ENCODE measurements at places on chromosomes 1 and 21.

DNA sequence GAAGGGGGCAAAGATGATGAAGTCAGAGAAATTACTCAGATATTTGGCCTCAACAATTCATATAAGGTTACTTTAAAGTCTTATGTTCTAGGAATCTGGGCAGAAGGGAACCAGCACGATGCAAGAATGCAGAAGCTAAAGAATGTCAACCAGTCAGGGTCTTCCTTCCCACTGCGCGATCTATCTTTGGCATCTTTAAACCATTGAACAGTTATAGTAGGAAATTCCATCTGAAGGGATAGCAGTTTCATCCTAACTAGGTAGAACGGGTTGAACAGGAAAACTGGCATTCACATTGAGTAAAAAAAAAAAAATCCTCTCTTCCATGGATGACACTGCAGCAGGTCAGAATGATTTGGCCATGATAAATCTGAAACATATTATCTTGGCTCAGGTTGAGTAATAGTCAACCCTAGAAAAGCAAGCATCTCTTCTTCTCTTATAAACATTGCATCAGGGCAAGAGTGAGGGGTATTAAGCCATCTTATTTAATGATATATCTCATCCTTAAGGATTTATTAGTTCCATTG is 6.3 kb downstream of the CRCT1 start:
- DNase-seq: no peak

- DNase-seq: no peak
Observed at GRCh38 chr1:26315874-26316850, 1.6 kb upstream of the CD52 start.

DNA sequence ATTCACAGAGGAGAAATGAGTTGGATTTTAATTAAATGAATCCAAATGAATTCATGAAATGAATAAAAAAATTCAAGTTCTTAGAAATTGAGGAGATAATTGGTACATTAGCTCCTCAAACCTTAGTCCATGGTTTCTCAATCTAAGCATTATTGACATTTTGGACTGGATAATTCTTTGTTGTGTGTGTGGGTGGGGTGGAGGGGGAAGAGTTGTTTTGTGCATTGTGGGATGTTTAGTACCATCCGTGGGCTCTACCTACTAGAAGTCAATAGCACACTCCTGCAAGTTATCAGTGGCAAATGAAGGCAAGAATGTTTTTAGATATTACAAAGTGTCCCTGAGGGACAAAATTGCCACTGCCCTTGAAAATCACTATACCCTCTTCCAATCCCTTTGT is 431.9 kb downstream of the PLPP3 start:
- no peak for DNase-seq

DNA sequence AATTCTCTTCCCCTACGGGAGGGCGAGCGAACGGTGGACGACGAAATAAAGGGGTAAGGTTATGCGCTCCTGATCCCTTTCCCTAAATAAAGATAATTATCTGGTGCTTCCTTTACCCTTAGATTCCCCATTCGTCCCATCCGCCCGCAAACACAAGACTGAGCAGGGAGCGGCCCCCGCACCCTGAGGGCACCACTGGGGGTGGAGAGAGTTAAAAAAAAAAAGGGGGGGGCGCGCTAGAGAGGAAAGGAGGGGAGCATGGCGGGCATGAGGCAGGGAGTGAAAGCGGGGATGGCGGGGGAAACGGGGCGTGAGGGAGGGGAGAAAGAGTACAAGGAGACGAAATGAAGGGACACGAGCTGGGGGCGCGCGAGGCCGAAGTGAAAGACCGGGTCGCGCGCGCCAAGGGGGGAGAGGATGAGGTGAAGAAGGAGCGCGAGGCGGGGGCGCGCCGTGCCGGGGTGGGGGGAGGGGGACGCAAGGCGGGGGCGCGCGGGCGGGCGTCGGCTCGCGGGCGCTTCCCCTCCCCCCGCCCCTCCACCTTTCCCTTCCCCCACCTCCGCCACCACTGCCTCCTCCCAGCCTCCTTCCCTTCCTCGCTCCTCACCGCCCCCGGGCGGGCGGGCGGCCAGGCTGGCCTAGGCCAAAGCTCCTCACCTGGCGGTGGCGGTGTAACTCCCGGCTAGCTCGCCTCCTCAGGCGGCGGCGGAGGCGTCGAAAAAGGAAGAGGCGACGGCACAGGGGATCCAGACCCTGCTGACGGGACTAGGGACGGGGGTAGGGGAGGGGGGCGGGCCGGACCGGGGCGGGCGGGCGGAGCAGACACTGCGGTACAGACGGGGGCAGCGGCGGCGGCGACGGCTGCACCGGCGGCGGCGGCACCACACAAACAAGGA is 448 bp downstream of the GATAD2B start:
- DNase-seq: no peak

GRCh38 chr1:237145379-237146135 is 103.6 kb downstream of the RYR2 start:
- DNase-seq: no peak

DNA sequence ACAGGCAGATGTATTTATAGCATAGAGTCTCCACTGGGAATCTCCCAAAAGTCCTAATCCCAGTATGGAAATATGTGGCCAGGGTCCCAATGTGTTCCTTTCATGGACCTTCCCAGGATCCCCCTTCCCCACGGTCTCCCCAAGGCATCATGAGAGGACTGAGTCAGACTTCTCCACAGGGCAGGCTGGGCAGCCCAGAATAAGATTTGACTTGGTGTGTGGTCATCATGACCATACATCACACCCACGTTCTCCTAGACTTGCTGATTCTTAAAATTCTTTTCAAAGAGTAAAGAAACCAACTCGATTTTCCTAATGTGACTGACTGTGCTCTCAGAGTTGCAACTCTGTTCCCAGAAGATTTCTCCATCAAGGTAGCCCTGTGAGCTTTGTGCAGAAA is 93.9 kb upstream of the CD34 start:
- DNase-seq: no peak

GRCh38 chr21:15061747-15062605 is 2.8 kb downstream of the NRIP1 start:
- no peak for DNase-seq

- no peak for DNase-seq
Observed at GRCh38 chr1:50369830-50370229, 53.4 kb downstream of the DMRTA2 start.

- no peak for DNase-seq
Observed at GRCh38 chr1:199335496-199335895, 692.0 kb upstream of the NR5A2 start.

GRCh38 chr1:167161242-167161641 is 59.4 kb upstream of the POU2F1 start:
- no peak for DNase-seq

DNA sequence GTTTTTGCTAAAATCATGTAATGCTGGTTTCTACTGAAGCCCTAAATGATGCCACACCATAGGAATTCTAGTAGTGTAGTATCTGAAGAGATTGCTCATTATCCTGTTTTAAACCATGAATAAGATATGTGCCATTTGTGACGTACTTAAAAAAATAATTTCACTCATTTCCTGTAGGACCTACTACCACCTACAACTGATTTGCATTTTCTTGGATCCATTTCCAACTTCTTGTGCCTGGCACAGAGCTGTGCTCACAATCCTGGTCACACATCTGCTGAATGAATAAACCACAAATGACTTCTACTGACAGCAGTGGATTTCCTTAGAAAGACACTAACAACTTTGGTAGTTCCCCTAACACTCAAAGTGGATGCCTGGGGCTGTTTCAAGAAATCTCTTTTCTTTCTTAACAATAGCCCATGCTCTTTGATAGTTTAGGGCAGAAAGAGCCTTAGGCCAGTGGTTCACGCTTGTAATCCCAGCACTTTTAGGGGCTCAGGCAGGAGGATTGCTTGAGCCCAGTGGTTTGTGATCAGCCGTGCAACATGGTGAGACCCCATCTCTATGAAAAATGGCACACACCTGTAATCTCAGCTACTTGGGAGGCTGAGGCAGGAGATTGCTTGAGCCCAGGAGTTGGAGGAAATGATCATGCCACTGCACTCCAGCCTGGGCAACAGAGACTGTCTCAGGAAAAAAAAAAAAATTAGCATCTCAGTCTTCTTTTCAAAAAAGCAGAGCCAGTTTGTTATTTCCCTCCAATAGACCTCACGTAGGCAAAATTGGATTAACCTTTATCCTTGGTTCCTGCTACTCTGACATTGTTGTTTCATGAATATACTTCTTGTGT is 13.0 kb upstream of the BATF3 start:
- no peak for DNase-seq

- no peak for DNase-seq
Observed at GRCh38 chr1:155256058-155256852, 972 bp upstream of the ENTREP3 start.

DNA sequence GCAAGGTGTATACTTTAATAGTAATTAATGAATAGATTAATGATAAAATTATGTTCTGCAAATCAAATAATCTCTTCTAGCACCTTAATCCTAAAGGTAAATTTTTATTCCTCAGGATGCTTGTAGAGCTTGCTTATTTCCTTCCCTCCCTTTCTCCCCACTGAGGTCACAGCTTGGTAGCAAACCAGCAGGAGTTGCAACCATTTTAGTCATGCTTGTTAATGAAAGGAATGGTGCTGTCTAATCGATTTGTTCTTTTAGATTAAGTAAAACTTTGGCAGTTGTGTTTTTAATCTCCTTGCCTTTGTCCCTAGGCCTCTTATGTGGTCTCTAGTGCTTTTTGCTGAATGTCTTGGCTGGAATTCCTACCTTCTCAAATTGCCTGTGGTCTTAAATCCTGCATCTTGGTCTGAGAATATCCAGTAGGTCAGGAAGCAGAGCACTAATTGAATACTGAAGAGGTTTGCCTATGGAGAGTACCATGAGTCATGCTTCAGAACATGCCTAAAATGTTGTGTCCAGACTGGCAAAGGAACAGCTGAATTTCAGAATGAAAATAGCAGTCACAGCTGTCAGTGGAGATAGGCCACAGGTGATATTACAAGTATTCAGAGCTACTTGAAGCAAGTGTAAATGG is 36.3 kb upstream of the RWDD3 start:
- DNase-seq: no peak

DNA sequence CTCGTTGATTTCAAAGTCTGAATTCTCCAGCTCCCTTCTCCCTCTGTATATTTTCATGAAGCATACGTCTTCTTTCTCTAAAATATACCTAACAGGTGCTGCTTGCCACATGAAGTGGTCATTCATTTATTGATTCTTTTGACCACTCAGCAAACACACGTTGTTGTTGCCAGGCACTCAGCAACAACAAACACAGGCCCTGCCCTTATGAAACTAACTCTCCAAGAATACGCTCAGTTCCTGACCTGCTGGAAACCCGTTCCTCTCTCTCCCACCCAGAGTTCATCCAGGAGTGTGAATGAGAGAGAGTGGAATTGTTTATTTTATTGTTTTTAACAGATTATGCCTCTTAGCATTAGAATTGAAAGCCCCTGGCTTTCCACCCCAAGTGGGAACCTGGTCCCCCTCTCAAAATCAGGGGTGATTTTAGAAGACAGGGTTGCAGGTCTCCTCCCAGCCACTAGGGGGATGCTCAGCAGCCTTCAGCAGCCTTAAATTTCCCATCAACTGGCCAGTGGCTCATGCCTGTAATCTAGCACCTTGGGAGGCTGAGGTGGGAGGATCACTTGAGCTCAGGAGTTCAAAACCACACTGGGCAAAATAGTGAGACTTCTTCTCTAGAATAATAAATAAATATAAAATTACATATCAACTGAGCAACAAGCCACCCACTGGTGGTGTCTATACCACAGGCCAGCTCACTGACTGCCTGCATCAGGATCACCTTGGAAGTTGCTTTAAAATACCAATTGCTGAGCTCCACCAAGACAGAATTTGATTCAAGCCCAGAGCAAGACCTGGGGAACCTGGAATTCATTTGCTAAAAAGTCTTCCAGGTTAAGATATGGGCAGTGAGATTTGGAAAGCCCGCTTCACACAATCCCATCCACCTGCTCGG is 181.0 kb upstream of the KLHDC7A start:
- DNase-seq: peak; percentile 4

DNA sequence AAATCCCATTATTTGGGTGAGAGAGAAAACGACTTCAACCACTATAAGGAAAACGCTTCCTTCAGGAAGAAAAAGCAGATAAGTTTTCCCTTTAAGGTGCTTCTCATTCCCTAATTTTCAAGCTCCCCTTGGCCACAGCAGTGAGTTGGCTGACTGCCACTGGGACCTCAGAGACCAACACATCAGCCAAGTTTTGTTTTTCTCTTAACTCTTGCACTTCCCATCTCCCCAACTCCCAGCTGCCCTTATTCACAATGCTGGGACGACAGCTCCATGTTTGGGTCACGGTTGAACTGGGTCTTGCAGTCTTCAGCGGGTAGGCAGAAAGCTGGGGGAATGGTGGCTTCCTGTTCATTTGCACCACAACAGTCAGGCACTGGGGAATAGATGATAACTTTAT is 18.9 kb downstream of the SGIP1 start:
- no peak for DNase-seq

DNA sequence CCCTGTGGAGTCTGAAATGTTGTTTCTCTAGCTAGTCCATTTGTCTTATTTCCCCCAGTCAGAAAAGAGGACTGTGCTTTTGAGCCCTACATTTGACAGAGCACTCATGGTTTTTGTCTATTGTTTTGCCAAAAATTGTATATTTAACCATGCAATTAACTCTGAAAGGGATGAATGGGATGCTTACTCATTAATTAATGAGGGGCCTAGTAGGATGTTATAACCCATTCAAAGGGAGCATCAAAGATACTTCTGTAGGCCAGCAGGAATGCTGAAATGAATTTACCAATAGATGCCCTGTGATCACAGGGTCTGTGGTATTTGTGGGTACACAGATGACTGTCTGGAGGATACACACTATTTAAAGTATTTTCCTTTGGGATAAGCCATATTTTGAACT is 147.7 kb downstream of the FCRL5 start:
- no peak for DNase-seq

DNA sequence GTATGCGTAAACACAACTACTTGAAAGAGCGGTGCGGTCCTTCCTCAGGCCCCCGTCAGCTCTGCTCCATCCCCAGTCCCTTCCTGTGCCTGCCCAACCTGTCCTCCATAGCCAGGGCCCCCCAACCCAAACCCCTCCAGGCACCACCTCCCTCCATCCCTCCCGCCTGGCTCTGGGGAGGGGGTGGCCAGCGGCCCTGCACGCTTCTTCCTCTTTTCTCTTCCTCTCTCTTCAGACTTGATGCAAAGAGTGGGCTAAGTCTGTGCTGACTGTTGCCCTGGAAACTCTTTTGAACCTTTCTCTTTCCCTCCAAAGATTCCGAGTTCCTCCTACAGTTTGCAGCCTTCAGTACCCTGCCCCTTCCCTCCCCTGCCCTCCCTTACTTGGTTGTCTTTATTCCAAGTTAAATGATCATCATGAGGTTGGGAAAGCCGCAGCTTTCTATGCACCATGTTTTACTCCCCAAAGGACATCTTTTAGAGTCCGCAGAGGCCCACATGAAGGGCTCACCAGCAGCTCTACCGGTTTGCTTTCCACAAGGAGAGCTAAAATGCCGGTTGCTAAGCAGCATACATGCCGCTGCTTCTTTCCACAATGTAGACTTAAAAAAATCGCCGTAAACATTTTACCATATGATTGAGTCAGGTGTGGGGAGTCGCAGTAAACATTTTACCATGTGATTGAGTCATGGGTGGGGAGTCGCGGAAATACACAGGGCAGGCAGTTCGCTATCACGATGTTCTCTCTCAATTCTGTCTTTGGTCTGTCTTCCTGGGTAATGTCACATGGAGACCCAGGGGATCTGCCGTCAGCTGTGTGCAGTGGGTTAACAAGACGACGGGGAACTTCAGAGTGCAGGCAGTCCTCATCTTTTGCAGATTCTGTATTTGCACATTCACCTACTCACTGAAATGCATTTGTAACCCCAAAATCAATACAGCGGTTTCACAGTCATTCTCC is 525.3 kb downstream of the KIF26B start:
- DNase-seq: no peak

Measured in CD4-positive, alpha-beta T cell treated with Interleukin-15 for 4 hours (primary cell).